ENCODE measurements at places on chromosomes 1 and 21. TPM values are rescaled to one million over a fixed set of nuclear protein-coding genes. Genes with fewer than 3 reads are reported as not detected.

Gene FAM151A
- not detected for total RNA-seq

Gene FCAMR
- total RNA-seq, result not detected

Gene SYT14
- 8.2 TPM for total RNA-seq

Gene MYOM3
- 0.05 TPM for total RNA-seq

Gene CFAP45
- total RNA-seq, result 1.4 TPM

Gene TIE1
- 0.33 TPM for total RNA-seq

Gene HCRTR1
- not detected for total RNA-seq

Gene SPRR2F
- total RNA-seq, result not detected

DNA sequence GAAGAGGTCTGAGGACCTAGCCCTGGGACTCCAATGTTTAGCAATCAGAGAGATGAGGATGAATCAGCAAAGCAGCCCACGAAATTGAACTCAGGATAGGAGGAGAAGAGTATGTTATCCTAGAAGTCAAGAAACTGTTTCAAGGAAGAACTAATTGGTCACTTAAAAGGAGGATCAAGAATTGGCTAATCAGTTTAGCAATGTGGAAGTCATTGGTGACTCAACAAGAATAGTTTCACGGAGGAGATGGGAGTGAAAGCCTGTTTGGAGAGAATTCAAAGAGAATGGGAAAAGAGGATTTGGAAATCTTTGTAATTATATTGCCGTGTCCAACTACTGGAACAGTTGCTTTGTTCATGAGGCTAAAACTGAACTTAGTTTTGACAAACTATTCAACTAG is 7.4 kb downstream of the HMCN1 start:
- no peaks in the 10 kb centered on the region for H3K36me3 ChIP-seq
- H3K4me3 ChIP-seq, result no peak overlapping the region
- peaks cover 18% of the 10 kb centered on the region for H3K4me1 ChIP-seq
- no peaks in the 10 kb centered on the region for H3K27me3 ChIP-seq

DNA sequence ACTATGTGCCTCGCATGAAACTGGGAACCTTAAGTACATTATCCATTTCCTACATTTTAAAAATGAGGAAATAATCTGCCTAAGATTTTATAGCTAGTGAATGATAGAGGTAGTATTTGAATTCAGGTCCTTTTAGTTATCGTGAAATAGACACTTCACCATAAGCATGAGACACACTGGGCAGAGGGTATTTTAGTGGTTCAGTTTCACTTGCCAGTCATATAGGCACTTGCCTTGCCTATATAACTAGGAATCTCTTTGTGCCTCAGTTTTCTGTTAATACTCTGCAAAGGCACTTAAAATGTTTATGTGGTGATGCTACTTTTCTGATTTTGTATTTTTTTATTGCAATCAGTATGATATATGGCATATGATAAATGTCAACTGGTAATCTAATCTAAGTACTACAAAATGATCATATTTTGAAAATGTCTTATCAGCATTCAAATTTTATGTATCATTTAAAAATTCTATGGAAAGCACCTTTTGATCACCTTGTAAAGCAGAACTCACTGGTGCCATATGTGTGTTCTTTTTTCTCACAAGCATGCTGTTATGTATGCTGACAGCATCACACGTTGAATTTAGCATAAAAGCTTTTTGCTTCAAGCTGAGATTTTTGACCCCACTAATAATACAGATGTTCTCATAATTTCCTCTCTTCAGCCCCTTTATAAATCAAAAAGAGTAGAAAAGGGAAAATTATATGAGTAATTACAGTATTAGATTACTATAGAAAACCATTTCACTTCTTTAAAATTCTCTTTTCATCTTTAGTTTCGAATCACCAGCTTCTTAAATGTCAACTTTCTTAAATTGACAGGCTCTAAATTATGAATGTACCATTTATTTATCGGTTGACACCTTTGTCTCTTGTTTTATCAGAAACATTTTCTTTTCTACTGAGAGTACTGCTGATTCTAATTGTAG is 52.6 kb downstream of the RPS6KC1 start:
- no peak overlapping the region for H3K27ac ChIP-seq
- H3K4me1 ChIP-seq, result no peaks in the 10 kb centered on the region
- no peak for DNase-seq
- peaks cover 15% of the 10 kb centered on the region for H3K36me3 ChIP-seq
- no peaks in the 10 kb centered on the region for H3K27me3 ChIP-seq

GRCh38 chr1:155326631-155327037 is 5.9 kb downstream of the RUSC1 start:
- DNase-seq, result no peak
- H3K27me3 ChIP-seq, result peaks cover 16% of the 10 kb centered on the region
- H3K4me1 ChIP-seq, result peaks cover 21% of the 10 kb centered on the region
- H3K36me3 ChIP-seq, result peaks cover 16% of the 10 kb centered on the region
- no peak overlapping the region for H3K27ac ChIP-seq

GRCh38 chr1:212752252-212752933 is 39.2 kb downstream of the NSL1 start:
- H3K27ac ChIP-seq, result peak overlapping the region; percentile 83
- peaks cover 41% of the 10 kb centered on the region for H3K4me1 ChIP-seq
- H3K36me3 ChIP-seq, result no peaks in the 10 kb centered on the region
- peak; percentile 18 for DNase-seq
- H3K4me3 ChIP-seq, result peak overlapping the region; percentile 87
- H3K27me3 ChIP-seq, result no peaks in the 10 kb centered on the region

DNA sequence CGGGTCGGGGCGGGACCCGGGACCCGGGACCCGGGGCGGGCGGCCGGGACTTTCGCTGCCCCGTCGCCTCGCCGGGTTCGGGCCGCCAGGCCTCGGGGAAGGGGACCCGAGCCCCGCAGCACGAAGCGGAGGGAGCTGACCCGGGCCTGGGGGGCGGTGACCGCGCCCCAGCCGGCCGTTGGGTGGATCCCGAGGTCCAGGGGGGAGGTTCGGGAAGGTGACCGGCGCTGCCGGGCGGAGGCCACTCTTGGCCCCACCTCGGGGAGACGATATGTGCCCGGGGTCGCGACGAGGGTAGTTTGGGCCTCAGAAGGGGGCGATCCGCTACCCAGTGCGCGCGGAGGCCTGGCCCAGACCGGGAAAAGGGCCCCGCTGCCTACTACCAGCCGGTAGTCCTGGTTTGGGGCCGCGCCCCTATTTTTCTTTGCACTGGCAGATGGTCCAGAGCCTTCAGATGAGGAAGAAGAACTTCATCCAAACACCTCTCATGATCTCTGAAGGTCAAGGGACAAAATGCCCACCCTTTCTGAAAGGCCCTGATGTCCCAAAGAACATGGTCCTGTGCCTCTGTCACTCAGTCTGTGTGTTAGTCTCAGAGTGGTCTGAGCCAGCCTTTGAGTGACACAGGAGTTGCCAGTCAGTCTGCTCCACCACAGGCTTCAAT is 766 bp downstream of the AGO4 start:
- H3K27ac ChIP-seq, result peak overlapping the region; percentile 82
- H3K27me3 ChIP-seq, result no peaks in the 10 kb centered on the region
- H3K36me3 ChIP-seq, result no peaks in the 10 kb centered on the region
- peak; percentile 20 for DNase-seq
- H3K4me1 ChIP-seq, result peaks cover 33% of the 10 kb centered on the region

DNA sequence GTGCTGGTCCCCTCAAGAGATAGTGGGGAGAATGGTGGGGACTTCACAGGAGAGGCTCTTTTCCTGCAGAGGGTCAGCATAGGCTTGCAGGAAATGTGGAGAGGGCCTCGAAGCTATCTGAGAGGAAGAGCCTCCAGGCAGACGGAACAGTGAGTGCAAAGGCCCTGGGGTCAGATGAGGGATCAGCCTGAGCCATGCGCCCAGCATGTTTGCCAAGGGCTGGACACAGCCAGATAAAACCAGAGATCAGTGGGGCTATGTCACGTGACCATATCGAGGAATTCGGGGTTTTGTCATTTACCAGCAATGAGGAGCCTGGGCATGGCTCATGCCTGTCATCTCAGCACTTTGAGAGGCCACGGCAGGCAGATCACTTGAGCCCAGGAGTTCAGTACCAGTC is 6.5 kb upstream of the UTS2 start:
- H3K36me3 ChIP-seq, result no peaks in the 10 kb centered on the region
- peaks cover 18% of the 10 kb centered on the region for H3K27me3 ChIP-seq
- no peaks in the 10 kb centered on the region for H3K4me1 ChIP-seq
- H3K4me3 ChIP-seq, result no peak overlapping the region

DNA sequence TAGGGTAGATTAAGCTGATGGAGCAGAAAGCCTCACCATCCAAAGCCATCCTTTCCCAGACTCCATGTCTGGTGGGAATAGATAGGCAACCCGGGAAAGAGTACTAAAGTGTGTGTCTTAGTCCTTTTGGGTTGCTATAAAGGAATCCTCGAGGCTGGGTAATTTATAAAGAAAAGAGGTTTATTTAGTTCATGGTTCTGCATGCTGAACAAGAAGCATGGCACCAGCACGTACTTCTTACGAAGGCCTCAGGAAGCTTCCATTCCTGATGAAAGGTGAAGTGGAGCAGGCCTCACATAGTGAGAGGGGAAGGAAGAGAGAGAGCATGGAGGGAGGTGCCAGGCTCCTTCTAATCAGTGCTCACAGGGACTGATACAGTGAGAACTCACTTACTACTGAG is 6.2 kb upstream of the SLC37A1 start:
- H3K4me1 ChIP-seq, result no peaks in the 10 kb centered on the region
- H3K36me3 ChIP-seq, result no peaks in the 10 kb centered on the region
- DNase-seq, result no peak
- H3K27me3 ChIP-seq, result peaks cover 10% of the 10 kb centered on the region
- H3K4me3 ChIP-seq, result no peak overlapping the region

- H3K4me1 ChIP-seq, result peaks cover 5% of the 10 kb centered on the region
- H3K27ac ChIP-seq, result no peak overlapping the region
- no peaks in the 10 kb centered on the region for H3K36me3 ChIP-seq
These were observed 57.5 kb downstream of the CASQ2 start for GRCh38 chr1:115710859-115711624.

DNA sequence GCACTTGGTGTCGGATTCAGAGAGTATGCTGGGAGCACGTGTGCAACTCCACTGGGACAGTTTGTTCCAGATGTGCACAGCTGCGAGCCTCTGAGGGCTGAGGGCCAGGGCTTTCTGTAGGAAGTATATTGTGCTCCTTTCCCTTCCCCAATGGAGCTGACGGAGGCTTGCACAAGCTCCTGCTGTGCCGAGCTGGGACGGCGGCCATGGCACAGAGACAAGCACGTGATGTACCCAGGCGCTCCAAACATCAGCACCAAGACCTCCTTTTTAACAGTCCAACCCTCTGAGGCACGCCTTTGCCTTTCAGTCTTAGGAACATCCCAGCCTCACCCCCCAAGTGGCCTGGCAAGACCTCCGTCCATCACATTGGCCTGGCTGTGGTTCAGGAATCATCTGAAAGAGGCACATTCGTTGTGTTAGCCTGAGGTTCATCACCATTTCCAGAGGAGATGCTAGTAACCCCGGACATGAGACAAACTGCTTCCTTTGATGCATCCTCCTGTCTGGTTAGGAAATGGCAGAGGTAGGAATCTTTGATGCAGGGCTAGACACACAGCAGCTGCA is 339.2 kb upstream of the KAZN start:
- no peaks in the 10 kb centered on the region for H3K27me3 ChIP-seq
- no peak overlapping the region for H3K4me3 ChIP-seq
- DNase-seq, result no peak
- no peak overlapping the region for H3K27ac ChIP-seq
- H3K36me3 ChIP-seq, result peaks cover 5% of the 10 kb centered on the region
- no peaks in the 10 kb centered on the region for H3K4me1 ChIP-seq

DNA sequence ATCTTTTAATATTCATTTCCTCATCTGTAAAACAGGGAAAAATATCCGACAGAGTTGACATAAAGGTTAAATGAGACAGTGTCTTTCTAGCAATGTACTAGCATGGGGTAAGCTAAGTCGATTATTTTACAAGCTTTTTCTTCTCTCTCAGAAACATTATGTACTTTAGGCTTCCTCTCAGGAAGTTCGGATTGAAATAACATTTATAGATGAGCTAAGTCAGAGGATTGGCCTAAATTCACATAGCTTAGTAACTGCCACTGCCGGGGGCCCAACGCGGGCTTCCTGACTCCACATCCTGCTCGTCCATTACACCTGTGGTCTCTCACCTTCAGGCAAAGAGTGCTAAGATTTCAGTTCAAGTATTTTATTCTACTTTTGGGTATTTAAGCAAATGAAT is 462.3 kb upstream of the NFIA start:
- H3K27ac ChIP-seq, result no peak overlapping the region
- H3K36me3 ChIP-seq, result peaks cover 3% of the 10 kb centered on the region
- H3K27me3 ChIP-seq, result no peaks in the 10 kb centered on the region
- no peak overlapping the region for H3K4me3 ChIP-seq
- no peaks in the 10 kb centered on the region for H3K4me1 ChIP-seq
- DNase-seq, result no peak

DNA sequence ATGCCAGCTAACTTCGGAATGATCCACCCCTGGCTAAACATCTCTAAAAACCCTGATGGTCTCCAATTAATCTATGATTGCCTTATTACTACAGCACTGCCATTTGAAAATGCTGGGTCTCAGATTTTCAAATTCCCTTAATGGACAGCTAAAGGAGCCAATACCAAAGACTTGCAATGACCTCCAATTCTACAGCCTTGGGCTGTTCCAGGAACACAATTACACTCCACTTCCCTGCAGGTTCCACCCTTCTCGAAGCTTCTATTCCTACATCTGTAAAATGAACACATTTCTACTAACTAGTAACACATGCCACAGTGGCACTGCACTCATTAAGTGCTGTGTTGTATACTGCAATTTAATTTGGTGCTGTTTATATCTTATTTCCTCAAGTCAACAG is 85.7 kb upstream of the AK4 start:
- H3K4me1 ChIP-seq, result peaks cover 8% of the 10 kb centered on the region
- no peaks in the 10 kb centered on the region for H3K36me3 ChIP-seq
- no peak overlapping the region for H3K27ac ChIP-seq

- no peaks in the 10 kb centered on the region for H3K27me3 ChIP-seq
- peaks cover 51% of the 10 kb centered on the region for H3K36me3 ChIP-seq
- peak overlapping the region; percentile 86 for H3K27ac ChIP-seq
- H3K4me1 ChIP-seq, result peaks cover 44% of the 10 kb centered on the region
- DNase-seq, result peak; percentile 81
These were observed 38.6 kb upstream of the RCAN3 start for GRCh38 chr1:24463776-24464735.

- peaks cover 36% of the 10 kb centered on the region for H3K36me3 ChIP-seq
- no peak for DNase-seq
- H3K4me1 ChIP-seq, result peaks cover 6% of the 10 kb centered on the region
- H3K27me3 ChIP-seq, result peaks cover 9% of the 10 kb centered on the region
- H3K27ac ChIP-seq, result no peak overlapping the region
These were observed 111.1 kb downstream of the FNBP1L start for GRCh38 chr1:93559045-93559444.

DNA sequence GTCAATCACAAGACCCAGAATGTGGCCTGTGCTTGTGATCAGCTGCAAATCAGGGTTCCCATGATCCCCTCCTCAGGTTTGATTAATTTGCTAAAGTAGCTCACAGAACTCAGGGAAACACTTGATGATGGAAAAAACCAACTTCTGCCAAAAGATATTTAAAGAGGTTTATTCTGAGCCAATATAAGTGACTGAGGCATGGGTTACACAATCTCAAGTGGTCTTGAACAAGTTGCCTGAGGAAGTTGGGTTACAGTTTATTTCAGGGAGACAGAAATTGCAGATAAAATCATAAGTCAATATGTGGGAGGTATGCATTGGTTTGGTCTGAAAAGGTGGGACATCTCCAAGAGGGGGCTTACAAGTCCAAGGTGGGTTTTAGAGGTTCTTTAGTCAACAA is 243.1 kb downstream of the S1PR1 start:
- DNase-seq, result no peak
- H3K4me3 ChIP-seq, result no peak overlapping the region
- no peaks in the 10 kb centered on the region for H3K4me1 ChIP-seq
- no peaks in the 10 kb centered on the region for H3K27me3 ChIP-seq

- DNase-seq, result no peak
- no peak overlapping the region for H3K4me3 ChIP-seq
- peaks cover 9% of the 10 kb centered on the region for H3K36me3 ChIP-seq
- H3K4me1 ChIP-seq, result peaks cover 5% of the 10 kb centered on the region
These were observed 29.9 kb upstream of the CAPZB start for GRCh38 chr1:19515201-19515600.

- H3K27me3 ChIP-seq, result no peaks in the 10 kb centered on the region
- peaks cover 7% of the 10 kb centered on the region for H3K36me3 ChIP-seq
- no peak for DNase-seq
- H3K27ac ChIP-seq, result no peak overlapping the region
- H3K4me1 ChIP-seq, result peaks cover 57% of the 10 kb centered on the region
These were observed 68.7 kb downstream of the RGL1 start for GRCh38 chr1:183873642-183874041.

Measured in HFFc6 (cell line).